ENCODE measurements at places on chromosomes 16 and 17.
A peak's percentile ranks its signal among the peaks of the same experiment; 100 is the strongest.

DNA sequence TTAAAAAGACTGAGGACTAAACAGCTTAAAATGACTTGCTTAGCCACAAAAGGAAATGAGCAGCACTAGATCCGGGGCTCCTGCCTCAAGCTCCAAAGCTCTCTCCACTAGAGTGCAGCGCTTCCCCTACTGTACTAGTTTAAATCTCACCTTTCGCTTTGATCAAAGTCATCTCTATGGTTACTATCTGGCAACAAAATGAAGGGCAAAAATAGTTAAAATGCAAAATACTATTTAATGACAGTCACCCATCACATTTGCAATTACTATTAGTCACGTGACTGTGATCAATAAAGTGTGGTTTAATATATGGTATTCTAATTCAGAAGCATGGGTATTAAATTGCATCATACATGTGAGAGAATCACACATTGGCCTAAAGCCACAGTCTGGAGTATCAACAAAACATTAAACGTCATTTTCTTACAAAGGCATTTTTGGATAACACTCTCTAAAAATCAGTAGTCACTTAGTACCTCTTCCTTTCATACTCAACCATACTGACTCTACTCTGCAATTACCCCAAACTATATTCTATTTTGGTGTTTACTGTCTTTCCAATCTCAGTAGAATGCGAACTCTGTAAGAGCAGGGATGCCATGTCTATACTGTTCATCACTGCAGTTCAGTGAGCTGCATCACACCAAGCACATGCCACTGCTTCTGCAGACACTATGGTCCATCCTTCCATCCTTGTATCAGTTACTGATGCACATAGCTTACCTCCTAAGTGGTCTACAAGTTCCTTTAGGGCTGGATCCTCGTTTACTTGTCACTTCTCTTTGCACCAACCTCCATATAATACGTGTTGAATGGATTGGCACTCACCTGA is 6.2 kb downstream of the PSMD12 start:
- peak; percentile 64 for DNase-seq

DNA sequence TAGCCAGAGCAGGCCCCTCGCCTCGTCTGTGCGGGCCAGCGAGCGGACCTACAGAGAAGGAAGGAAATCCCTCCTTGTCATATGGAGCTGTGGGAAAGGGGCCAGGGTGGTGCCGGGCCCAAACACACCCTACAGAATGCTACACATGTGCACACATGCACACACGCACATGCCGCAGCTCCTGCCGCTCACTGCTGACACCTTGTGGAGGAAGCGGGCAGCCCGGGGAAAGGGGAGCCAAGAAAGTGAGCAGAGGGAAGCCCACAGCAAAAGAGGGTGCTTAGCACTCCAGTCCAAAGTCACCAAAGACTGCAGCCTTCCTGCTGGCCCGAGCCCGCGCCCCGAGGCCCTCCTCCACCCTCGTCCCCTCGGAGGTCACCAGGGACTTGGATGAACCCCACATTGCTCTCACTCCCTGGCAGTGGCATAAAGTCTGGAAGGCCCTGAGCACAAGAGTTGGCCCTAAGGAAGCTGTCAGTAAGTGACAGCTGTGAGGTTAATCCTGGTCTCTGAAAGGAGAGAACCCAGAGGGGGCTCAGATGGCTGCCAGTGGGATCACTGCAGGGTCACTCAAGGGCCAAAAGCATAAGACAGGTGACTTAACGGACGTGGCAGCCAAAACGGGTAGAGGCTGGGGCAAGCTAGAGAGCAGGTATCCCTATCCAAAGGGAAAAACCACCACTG is 68.2 kb downstream of the MYO18A start:
- DNase-seq, result peak; percentile 44

DNA sequence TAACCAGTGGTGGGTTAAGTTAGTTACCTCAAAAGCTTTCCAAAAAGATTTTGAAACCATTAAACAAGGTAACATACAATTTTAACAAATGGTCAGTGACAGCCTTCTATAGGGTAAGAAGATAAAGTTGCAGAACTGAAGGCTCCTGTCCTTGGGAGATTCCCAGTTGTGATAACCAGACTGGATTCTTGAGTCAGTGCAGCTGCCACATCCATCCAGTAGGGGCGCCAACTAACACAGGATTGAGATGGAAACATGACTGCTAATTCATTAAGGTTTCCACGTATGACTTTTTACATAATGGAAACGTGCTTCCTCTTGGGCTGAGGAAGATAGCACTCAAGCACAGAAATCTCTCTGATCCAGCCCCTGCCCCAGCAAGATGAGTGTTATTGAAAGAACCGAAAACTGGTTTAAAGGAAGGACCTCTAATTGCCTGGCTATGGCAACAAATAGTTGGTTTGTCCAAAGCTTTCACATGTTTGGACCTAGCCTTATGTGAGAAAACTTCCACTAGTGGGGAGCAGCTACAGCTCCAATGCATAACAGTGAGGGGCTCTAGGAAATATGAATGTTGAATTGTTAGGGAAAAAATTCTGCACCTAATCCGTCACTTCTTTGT is 269.8 kb upstream of the MYOCD start:
- DNase-seq, result no peak

- DNase-seq, result no peak
Measured at GRCh38 chr17:49845321-49845720, 2.5 kb downstream of the TAC4 start.

- DNase-seq, result no peak
Measured at GRCh38 chr16:4612977-4613635, 1.6 kb downstream of the UBALD1 start.

- no peak for DNase-seq
Measured at GRCh38 chr17:4584917-4585637, 748 bp downstream of the SMTNL2 start.

GRCh38 chr17:48429156-48429555 is 858 bp downstream of the SKAP1 start:
- DNase-seq, result peak; percentile 34

- DNase-seq, result no peak
Measured at GRCh38 chr17:59547131-59547915, 18.1 kb upstream of the DHX40 start.

DNA sequence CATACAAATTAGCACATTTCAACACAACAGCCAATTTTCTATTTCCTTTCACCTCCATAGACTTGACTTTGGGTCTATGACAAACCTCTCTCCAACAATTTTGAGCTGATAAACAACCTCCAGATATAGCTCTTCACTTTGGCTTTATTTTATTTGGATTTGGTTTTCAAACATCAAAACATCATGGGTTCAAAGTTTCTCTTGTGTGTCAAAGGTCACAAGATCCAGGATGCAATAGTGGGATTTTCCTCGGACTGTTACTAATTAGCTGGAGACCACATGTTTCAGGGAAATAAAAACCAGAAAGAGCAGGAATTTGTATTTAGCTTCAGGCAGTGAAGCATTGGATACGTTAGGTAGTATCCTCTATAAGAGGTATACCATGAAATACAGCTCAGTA is 351.0 kb upstream of the SOX9 start:
- no peak for DNase-seq
